Type B pancreatic cell (in vitro differentiated cells): ENCODE measurements at places on chromosomes 5 and 9. TPM values are rescaled to one million over a fixed set of nuclear protein-coding genes. Genes with fewer than 3 reads are reported as not detected.

GRCh38 chr5:93721071-93721470 is 20.3 kb downstream of the POU5F2 start:
- no peak for DNase-seq

- no peak for DNase-seq
Observed at GRCh38 chr9:130336885-130337284, 71.3 kb downstream of the HMCN2 start.

- DNase-seq, result no peak
Observed at GRCh38 chr5:54401515-54401914, 54.0 kb upstream of the HSPB3 start.

FOXE1 gene
- 2.4 and 4.2 TPM in 2 replicates for total RNA-seq

- no peak for DNase-seq
Observed at GRCh38 chr9:90838098-90838497, 36.5 kb downstream of the SYK start.

GRCh38 chr9:106056328-106056727 is 362.0 kb downstream of the TMEM38B start:
- no peak for DNase-seq

- DNase-seq, result no peak
Observed at GRCh38 chr5:168653626-168654025, 74.5 kb upstream of the PANK3 start.

GRCh38 chr5:175381130-175381529 is 62.9 kb downstream of the DRD1 start:
- DNase-seq, result no peak

DNA sequence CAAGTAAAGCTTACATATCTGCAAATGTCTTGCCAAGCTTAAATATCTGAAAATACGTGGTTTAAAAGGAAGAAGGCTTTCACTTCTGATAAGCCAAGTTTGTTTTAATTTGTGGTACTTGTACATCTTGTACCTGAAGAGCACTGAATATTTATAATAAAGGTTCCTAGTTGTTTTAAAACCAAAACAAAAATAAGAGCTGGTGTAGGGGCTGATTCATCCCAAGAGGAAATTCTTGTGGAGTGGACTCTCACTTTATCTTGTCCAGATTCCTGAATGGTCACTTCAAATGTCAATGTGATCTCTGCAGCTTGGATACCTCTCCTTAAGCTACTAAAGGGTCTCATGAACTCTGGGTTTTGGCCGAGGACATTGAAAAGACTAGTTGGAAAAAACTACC is 29.5 kb downstream of the MAMDC2 start:
- DNase-seq, result no peak

PPP2R2B gene
- total RNA-seq, result 18.4 and 29.1 TPM in 2 replicates

SURF2 gene
- total RNA-seq, result 21.3 and 23.5 TPM in 2 replicates

DNA sequence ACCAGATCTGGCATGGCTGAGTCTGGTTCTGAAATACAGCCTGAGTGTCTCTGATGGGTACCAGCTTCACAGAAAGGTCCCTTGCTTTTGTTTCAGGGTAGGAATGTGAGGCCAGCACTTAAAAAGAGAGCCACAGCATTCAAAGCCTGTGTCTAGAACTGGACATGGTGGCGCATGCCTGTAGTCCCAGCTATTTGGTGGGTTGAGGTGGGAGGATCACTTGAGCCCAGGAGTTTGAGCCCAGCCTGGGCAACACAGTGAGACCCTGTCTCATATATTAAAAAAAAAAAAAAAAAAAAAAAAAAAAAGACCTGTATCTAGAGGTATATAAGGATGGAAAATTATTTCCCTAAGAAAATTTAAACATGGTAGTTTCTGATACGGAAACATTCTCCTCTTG is 202.3 kb downstream of the GAPVD1 start:
- no peak for DNase-seq

GRCh38 chr5:74623748-74624408 is 16.6 kb downstream of the ENC1 start:
- DNase-seq, result no peak

DNA sequence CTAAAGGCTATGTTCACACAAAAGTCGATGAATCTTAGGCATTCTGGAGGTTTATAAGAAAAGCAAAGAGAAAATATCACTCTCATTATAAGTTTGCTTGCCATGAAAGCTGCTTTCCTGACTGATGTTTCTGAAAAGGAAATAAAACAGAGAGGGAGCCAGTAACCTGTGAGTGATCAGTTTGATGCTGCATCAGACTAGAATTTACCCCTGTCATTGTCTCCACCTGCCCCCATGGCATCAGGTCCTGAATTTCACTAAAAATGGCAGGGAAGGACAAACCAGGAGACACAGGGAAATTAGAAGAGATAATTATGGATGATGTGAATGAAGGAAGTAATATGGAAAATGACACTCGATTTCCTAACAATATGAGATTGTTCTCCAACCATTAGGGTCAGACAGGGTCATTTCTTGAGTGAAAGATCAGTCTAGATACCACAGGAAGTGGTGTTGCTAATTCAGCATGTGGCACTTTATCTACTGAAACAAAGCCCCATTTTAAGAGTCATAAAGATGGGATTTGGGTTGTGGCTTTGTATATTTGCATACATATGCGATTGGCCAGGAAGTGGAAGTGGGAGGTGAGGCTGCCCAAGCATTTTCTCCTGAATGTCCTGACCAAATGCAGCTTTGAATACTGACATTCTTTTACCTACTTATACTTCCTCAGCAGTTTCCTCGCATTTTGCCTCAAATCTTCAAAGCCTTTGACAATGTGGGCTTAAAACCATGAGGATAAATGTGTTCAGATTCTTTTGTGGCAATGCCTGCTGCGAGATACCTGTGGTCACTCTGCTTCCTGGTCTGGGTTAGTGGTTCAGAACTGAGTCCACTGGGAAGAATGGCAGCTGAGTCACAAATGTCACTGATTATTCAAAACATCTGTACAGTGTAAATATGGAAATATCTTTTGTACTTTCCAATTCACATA is 29.7 kb downstream of the MEGF10 start:
- no peak for DNase-seq

DNA sequence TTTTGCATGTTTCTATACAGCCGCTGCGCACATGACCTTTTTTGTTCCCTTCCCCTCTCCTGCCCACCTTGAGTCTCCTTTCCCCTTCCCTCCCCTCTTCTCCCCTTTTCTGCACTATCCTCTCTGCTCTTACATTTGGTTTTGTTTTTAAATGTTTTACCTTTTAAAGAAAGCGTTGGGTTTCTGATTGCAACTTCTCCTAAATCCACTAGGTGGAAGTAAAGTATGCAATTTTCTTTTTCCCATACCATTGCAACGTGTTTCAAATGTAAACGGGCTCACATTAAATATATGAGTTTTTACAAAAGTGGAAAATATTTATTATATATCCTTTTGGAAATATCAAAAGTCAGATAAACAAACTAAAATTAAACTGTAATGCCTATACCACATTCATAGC is 500.9 kb downstream of the DIRAS2 start:
- no peak for DNase-seq

WNT8A gene
- not detected in 2 replicates for total RNA-seq

TEX48 gene
- total RNA-seq, result not detected in 2 replicates

GRCh38 chr5:176538230-176538988 is 1.2 kb upstream of the RNF44 start:
- DNase-seq, result no peak

DNA sequence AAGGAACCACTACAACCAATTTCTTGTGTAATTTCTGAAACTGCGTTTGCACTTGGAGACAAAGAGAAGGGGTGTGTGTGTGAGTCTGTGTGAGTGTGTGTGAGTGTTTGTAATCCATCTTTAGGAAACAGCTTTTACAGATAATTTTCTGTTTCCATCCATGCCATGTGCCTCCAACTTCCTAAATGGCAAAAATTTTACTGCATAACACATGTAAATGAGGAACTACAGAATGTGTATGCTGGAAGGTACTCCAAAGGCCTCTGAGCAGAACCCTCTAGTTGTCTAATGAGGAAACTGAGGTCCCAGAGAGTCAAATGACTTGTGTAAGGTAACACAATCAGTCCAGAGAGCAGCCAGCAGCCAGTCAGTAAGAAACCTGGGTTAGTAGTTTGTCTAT is 20.8 kb downstream of the MAMDC2 start:
- DNase-seq, result no peak

- no peak for DNase-seq
Observed at GRCh38 chr9:134681061-134681661, 39.6 kb downstream of the COL5A1 start.

DNA sequence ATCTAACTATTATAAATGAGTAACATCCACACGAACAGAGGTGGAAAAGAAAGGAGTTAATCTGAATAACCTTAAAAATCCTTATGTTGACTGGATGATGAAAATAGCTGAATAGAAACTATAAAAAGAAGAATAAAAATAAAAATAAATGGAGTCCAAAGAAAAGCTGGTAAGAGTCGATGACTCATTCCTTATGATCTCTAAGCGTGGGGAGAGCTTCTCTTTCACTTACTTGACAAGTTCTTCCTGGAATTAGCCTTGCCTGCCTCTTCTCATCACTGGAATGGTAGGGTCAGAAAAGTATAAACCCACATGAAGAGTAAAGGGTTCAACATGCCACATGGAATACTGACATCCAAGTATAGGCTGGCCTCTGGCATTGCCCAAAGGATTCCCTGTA is 477.0 kb upstream of the RGMB start:
- no peak for DNase-seq

PCDHB2 gene
- total RNA-seq, result 33.7 and 36.3 TPM in 2 replicates

- no peak for DNase-seq
Observed at GRCh38 chr9:38263532-38263931, 129.0 kb upstream of the ALDH1B1 start.

- no peak for DNase-seq
Observed at GRCh38 chr5:6918255-6918654, 205.0 kb downstream of the TENT4A start.

- no peak for DNase-seq
Observed at GRCh38 chr5:172109749-172110148, 78.3 kb downstream of the STK10 start.

DNA sequence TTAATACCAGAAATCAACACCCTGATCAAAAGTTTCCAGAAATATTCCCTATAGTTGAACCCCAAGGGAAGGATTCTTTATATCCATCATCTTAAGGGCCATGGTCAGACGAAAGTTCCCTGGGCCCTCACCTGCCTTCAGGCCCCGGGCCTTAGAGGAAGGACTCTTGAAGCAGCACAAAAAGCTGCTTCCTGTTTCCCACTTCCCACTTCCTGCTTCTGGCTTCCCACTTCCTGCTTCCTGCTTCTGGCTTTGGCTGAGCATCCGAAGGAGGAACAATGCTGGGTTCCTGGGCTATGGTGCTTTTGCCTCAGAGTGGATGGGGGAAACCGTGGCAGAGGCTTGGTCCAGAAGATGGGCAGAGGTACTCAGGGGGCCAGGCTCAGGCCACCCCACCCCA is 25.8 kb upstream of the DAP start:
- no peak for DNase-seq

DNA sequence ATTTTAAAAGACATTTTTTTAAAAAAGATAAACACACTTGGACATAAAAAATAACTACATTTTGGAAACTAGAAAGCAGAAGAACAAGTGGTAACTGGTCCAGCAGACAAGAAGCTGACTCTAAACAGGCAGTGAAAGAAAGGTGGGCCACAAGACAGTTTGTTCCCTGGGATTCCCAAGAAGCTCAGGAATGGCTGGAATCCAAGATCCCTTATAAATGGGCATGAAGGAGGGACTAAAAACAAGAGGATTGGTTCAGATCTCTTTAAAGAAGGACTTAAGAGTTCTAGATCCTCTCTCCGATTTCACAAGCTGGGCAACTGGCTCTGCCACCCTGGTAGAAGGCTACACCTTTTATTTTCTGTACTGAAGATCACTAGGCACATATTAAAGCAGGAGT is 102.8 kb downstream of the ARL15 start:
- DNase-seq, result no peak

DNA sequence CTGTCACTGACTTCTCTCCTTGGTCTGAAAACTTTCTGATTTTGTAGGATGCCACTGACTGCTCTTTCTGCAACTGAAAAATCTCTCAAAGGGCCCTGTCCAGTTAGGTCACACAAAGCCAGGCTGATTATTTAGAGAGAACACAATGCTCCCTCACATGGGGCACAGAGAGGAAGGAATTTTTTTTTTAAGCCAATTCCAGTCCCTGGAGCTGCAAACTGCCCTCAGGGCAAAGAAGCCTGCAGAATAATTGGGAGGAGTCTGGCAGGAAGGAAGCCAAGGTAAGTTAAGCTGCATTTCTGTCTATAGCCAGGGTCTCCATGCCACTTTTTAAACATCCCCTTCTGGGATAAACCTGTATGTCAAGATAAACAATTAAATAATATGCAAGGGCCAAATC is 305.5 kb downstream of the ZSWIM6 start:
- no peak for DNase-seq

- no peak for DNase-seq
Observed at GRCh38 chr9:101311758-101312420, 72.9 kb downstream of the BAAT start.

C9orf50 gene
- not detected in 2 replicates for total RNA-seq
